ENCODE measurements at places on chromosomes 7 and 10. TPM values are rescaled to one million over a fixed set of nuclear protein-coding genes. Genes with fewer than 3 reads are reported as not detected.

GRCh38 chr7:2644562-2645273 lies 12.9 kb downstream of the TTYH3 start:
- DNase-seq: peak; percentile 78

DNA sequence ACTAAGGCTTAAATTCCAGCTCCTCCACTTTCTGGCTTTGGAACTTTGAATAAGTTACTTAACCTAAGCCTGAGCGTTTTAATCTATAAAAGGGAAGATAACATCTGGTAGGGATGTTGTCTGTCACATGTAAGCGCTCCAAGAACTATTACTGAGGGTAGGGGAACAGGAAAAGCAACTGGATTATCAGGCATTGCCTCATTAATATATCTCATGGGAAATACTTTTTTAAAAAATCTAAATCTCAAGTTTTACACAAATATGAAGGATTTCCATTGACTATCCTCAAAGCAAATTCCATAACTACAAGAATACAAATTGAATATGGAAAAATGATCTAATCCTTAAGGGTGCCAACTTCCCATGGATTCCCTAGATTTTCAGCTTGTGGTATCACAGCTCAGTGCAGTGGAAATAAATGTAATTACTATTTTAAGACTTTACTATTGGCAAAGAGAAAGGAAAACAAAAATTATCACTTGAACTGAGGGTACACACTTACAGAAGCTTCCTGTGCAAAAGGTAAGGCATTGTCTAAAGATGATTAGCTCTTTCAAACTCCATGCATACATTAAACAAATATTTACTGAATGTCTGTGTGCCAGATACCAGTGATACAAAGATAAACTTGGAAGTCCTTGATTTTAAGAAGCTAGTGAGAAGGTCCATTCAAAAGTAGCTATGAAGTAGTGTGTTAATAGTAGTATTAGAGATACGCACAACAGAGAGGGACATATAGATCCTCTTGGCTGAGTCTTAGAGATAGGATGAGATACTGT lies 38.4 kb downstream of the NT5C2 start:
- DNase-seq: no peak

DNA sequence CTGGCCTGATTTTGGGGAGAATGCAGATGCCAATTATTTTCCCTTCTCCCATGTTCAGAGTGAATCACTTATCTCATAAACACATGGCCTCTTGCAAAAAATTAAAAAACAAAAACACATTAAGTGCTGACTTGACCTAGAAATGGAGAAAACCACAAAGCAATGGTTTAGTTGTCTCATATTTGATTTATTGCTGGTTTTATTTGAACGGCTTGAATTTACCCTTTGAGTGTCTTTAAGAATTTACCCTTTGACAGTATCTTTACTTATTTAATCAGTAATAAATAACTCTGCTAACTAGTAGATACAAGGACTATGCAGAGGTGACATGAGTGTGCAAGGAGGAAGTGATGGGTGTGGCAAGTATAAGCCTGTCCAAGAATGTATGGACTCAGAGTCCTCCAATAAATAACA lies 68.1 kb upstream of the GSDME start:
- no peak for DNase-seq

DNA sequence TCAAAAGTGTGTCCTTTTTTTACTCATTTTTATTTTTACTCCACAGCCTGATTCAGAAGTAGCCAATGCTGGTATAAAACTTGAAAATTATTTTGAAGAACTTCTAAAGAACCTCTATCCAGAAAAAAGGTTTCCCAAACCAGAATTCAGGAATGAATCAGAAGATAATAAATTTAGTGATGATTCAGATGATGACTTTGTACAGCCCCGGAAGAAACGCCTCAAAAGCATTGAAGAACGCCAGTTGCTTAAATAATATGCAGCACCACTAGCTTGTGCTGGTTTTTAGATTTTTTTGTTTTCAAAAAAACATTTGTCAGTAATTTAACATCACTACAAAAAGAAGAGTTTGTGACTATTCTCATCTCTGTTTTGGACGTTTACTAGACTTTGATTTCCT lies 116.5 kb downstream of the SVOPL start:
- no peak for DNase-seq

DNA sequence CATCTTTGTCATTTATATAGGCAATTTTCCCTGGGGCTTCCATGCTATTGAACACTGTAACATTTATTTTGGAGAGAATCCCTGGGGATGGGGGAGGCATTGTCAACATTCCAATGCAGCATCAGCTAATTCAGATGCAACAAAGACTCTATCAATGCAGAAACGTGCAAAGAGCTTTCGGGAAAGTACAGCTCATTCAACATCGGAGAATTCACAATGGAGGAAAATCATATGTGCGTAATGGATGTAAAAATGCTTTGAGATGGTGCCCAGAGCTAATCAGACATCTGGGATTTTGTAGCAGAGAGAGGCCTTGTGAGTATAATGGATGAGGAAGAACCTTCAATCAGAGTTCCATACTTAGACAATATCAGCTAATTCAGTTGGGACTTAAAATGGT lies 28.3 kb upstream of the FIS1 start:
- no peak for DNase-seq

GRCh38 chr7:294440-295154 lies 4.6 kb downstream of the FOXL3 start:
- no peak for DNase-seq

- DNase-seq: no peak
Observed at GRCh38 chr7:50210706-50211115, 93.8 kb upstream of the IKZF1 start.

DNA sequence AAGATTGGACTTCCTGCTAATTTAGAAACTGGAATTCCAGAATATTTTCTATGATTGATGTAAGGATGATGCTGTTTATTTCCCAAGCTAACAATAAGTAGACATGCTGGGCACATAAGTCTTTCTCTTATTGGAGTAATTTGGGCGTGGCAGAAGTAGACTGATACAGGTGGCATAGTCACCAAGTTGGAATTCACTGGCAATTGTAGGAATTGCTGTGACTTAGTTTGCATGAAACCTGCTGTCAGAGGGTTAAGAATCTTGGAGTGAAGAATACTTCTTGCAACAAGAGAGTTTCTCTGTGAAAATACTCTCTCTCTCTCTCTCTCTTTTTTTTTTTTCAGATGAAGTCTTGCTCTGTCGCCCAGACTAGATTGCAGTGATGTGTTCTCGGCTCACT lies 569.7 kb downstream of the REEP3 start:
- no peak for DNase-seq

GRCh38 chr7:2706685-2707126 lies 18.7 kb downstream of the AMZ1 start:
- DNase-seq: no peak

- no peak for DNase-seq
Observed at GRCh38 chr7:88347090-88347489, 40.4 kb upstream of the STEAP4 start.

The OR6V1 gene
- total RNA-seq: not detected

The TMEM236 gene
- 0.59 TPM for total RNA-seq

The FXYD4 gene
- total RNA-seq: not detected

The BMPR1A gene
- total RNA-seq: 92.0 TPM

The RAB19 gene
- not detected for total RNA-seq

The FGFR2 gene
- total RNA-seq: 20.4 TPM
